Epithelial cell of alveolus of lung (primary cell): ENCODE measurements at places on chromosomes 7 and 10. TPM values are rescaled to one million over a fixed set of nuclear protein-coding genes. Genes with fewer than 3 reads are reported as not detected.

Gene FAM24B
- total RNA-seq, result 2.2 and 2.8 TPM in 2 replicates

Gene SMO
- total RNA-seq, result 15.9 and 32.0 TPM in 2 replicates

Gene GHRHR
- total RNA-seq, result not detected in 2 replicates

Gene PLPP4
- 4.3 TPM in 1 of 2 replicates, not detected in the other for total RNA-seq

Gene FEZF1
- not detected in 2 replicates for total RNA-seq

Gene NEUROG3
- not detected in 2 replicates for total RNA-seq

Gene TFR2
- total RNA-seq, result 0.64 and 1.6 TPM in 2 replicates

Gene TRIM73
- total RNA-seq, result 0.72 and 1.0 TPM in 2 replicates

Gene OR2A12
- total RNA-seq, result not detected in 2 replicates

Gene PHKG1
- total RNA-seq, result 0.08 TPM in 1 of 2 replicates, not detected in the other

Gene ANKRD7
- 0.08 and 0.91 TPM in 2 replicates for total RNA-seq

Gene ZKSCAN1
- total RNA-seq, result 20.2 and 44.2 TPM in 2 replicates

Gene ASAH2B
- 3.8 and 4.9 TPM in 2 replicates for total RNA-seq

Gene TMEM178B
- under 0.01 TPM in 1 of 2 replicates, not detected in the other for total RNA-seq

Gene C7orf25
- total RNA-seq, result 4.5 and 5.7 TPM in 2 replicates

Gene SOSTDC1
- 0.39 and 1.1 TPM in 2 replicates for total RNA-seq

Gene SAMD9L
- total RNA-seq, result 1.0 and 6.6 TPM in 2 replicates

Gene AFAP1L2
- total RNA-seq, result 5.3 and 8.8 TPM in 2 replicates

Gene FOXP2
- total RNA-seq, result 1.4 and 10.7 TPM in 2 replicates

Gene STAG3
- total RNA-seq, result 0.16 and 0.91 TPM in 2 replicates

Gene SKIDA1
- total RNA-seq, result 1.7 and 3.0 TPM in 2 replicates

Gene TSPAN33
- 0.13 and 1.0 TPM in 2 replicates for total RNA-seq

Gene ADAMTS14
- 0.08 and 0.39 TPM in 2 replicates for total RNA-seq

Gene TYSND1
- total RNA-seq, result 7.9 and 10.6 TPM in 2 replicates

Gene ADAM22
- 0.52 and 1.8 TPM in 2 replicates for total RNA-seq

Gene ENTPD1
- 0.52 and 5.2 TPM in 2 replicates for total RNA-seq

Gene ZNF33A
- total RNA-seq, result 5.2 and 27.0 TPM in 2 replicates

Gene BICC1
- 19.1 and 37.6 TPM in 2 replicates for total RNA-seq

Gene SORBS1
- 0.16 and 0.39 TPM in 2 replicates for total RNA-seq

Gene HOXA7
- 7.2 and 12.4 TPM in 2 replicates for total RNA-seq

Gene POU6F2
- total RNA-seq, result not detected in 2 replicates
